Cerebellar cortex (tissue), 1 donor: ENCODE measurements at places on chromosomes 16 and 17.

- peak; percentile 98 for DNase-seq
Observed at GRCh38 chr17:38598536-38598935, 7.2 kb downstream of the SRCIN1 start.

DNA sequence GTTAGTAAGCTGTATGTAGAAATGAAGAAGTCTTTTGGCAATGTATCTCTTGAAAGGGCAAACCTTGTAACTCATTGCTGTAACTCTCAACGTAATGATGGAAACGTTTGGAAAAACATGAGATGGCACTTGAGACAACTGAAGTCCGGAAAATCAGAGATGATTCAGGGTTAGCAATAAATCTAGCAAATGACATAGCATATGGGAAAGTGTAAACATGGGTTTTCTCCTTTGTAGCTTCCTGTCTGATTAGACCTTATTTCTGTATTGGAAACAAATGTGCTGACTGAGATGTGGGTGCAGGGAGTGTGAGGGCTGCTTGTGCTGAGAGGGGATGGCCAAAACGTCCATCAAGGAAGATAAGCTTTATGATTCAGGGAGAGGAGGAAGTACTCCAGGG, 110.7 kb upstream of the FAM20A start:
- no peak for DNase-seq

GRCh38 chr17:64256913-64257807, 5.9 kb downstream of the TEX2 start:
- DNase-seq = no peak

DNA sequence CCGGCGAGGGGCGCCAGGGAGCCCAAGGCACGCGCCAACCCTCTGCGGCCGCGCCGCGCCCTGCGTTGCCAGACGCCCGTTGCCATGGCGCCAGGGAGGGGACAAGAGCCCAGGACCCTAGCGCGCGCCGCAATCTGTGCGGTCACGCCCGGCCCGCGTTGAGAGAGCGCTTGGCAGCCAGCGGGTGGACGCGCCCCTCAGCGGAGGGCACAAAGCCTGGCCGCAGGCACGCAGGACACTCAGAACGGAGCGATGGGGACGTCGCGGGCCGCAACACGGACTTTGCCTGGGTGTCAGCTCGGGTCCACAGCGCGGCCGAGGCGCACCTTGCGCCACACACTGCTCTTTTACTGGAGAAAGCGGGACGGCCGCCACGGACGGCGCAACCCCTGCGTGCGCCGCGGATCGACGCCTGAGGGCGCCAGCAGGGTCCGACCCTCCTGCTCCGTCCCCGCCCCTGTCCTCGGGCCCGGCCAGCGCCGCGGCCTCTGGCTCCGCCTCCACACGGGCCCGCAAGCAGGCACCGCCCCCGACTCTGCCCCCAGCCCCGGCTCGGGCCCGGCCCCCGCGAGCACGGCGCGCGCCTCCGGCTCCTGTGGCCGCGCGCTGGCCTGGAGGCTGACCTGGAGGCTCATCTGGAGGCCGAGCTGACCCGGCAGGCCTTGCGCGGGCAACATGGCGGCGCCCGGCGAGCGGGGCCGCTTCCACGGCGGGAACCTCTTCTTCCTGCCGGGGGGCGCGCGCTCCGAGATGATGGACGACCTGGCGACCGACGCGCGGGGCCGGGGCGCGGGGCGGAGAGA, at the start of gene GFER:
Gene GFER (plus strand): TSS at position 650 of the 803 bp plus-strand sequence. CDS start 26 bp downstream, at position 676.
- peak; percentile 85 for DNase-seq
